Fibroblast of lung (primary cell): ENCODE measurements at places on chromosomes 1 and 21. TPM values are rescaled to one million over a fixed set of nuclear protein-coding genes. Genes with fewer than 3 reads are reported as not detected.

NPL gene
- polyA plus RNA-seq = 1.4 and 2.3 TPM in 2 replicates

DNA sequence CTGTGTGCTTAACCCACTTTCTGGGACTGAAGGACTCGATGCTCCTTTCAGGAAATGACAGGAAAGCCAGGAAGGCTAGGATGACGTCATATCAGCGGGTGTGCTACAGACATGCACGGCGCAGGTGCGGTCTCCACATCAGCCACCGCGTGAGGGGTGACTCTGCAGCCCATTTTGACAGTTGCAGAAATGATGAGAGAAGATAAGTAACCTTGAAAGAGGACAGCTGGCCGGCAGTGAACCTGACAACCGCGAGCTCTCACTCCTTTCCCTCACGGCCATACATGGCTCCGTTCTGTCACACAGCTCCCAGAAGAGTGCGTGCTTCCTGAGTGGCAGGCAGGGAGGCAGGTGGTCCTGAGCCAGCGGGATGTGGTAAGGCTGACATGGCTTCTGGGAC is 1.7 kb upstream of the KRTAP10-5 start:
- no peak for DNase-seq

DNA sequence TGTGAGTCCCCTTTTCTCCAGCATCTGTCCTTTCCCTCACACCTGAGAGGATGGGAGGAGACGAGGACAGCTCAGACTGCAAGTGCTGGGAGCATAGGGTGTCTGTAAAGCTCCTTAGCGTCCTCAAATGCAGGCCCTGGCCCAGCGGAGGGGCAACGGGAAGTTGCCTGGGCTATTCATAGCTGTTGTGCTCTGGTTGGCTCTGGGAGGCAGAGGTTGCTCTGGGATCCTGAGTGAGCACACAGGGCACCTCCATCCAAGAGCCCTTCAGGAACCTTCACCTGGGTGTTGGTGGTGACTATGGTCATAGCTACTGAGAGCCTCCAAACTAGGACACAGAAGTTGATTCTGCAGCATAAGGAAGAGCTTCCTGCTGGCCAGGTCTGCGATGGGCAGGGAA is 2.6 kb downstream of the PADI1 start:
- DNase-seq = no peak

KCNQ4 gene
- 0.02 and 0.03 TPM in 2 replicates for polyA plus RNA-seq

- peak; percentile 41 for DNase-seq
These were observed 520 bp downstream of the ZBTB17 start for GRCh38 chr1:15975358-15975804.

DNA sequence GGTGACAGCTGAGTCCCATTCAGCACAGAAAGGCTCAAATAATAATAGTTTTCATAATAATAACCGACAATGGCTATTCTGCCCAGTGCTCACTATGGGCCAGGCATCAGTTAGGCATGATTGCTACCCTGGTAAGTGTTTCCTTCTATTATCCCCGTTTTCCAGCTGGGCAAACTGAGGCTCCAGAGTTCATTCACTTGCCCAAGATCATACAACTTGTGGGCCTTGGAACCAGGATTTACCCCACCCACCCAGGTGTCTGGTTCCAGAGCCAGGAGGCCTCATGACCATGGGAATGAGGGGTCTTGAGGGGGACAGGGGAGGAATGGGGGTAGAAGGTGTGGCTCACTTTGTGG is 518 bp downstream of the PLOD1 start:
- no peak for DNase-seq

DNA sequence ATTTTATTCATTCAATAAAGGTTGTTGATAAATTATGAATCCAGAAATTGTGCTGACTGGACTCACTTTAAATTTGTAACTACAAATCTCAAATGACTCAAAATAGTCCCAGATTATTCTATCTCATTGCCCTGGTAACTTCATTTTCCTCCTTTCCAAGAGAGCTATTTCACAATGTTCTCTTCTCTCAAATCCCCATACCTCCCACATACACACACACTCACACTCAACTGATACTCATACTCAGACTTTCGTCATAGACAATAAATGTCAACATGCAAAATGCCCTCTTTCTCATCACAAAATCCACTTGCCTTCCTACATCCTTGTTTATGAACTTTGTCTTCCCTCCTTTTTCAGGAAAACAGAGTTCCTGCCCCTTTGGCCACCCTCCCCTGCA is 33.3 kb downstream of the EXTL2 start:
- DNase-seq = peak; percentile 52

GRCh38 chr21:17590430-17590829 is 22.3 kb downstream of the BTG3 start:
- no peak for DNase-seq

- peak; percentile 98 for DNase-seq
These were observed 84.9 kb upstream of the ARHGEF16 start for GRCh38 chr1:3369446-3370076.

DNA sequence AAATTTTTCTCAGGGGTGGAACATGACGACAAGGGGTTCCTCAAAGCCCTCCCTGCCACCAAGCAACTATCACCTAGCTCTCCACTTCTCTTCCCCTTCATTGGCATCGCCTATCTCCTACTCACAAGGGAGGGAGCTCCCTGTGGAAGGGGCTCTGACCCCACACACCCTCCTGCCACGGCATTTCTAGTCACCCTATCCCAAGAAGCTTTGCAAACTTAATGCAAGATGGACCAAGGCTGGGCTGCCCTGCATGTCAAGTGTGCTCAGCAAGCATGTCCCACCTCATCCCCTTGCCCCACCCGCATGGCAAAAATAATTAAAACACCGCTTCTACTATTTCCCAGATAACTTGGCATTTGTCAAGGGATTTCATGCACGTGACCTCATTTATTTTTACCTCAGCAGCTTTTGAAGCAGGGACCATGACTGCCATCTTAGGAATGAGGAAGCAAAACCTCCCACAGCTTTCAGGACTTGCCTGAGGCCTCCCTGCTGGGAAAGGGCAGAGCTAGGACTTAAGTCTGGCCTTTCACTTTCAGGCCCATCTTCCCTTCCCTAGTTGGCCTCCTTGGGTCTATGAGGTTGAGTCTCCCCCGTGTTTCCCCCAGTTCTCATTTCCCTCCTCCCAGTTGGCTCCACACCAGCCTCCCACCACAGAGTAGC is 161.3 kb downstream of the TSEN15 start:
- DNase-seq = peak; percentile 51

C1orf185 gene
- polyA plus RNA-seq = not detected in 2 replicates

DNA sequence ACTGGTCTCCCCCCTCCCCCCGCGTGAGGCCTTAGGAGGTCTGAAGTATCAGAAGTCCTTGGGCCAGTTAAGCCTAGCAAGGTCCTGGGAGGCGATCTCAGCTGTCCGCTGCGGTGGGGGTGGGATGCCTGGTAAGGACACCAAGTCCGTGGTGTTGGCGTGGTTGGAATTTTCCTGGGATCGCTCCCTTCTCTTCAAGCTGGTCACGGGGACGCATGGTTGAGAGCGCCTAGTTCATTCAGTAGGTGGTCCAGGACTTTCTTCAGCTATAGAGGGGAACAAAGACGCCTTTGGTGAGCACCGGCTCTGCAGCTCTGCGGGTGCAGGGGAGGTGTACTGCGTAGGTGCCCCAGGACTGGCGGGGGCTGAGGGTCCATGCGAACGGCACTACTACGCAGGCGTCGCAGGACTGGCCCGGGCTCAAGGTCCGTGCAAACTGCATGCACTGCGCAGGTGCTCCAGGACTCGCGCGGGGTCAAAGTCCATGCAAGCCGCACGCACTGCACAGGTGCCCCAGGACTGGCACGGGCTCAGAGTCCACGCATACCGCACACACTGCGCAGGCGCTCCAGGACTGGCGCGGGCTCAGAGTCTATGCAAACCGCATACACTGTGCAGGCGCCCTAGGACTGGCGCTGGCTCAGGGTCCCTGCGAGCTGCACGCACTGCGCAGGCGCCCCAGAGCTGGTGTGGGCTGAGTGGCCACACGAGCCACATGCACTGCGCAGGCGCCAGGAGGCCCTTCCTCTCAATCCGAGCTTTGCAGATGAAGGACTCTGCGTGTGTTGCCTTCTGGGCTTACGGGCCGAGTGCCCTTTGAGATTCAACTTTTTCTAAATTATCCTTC is 36.6 kb upstream of the HMGN1 start:
- peak; percentile 82 for DNase-seq

DNA sequence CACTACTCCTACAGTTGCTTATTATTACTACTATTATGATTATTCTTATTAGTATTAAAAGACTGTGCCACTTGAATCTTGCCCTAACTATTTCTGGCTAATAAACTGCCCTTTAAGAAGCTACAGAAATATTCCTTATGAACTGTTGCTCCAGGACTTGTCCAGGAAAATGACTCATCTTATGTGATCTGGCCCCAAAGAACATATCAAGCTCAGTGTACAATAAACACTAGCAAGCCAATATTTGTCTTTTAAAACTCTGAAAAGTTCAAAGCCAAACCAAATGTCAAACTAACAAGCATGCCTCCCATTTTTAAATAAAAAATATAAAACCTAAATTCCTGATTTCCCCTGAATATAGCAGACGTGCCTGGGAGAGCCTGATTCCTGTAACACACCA is 88.7 kb upstream of the SIM2 start:
- DNase-seq = peak; percentile 64

GRCh38 chr1:204723131-204723787 is 37.7 kb upstream of the LRRN2 start:
- DNase-seq = peak; percentile 36

- no peak for DNase-seq
These were observed 131.6 kb upstream of the ZC3H12A start for GRCh38 chr1:37342736-37343135.

DNA sequence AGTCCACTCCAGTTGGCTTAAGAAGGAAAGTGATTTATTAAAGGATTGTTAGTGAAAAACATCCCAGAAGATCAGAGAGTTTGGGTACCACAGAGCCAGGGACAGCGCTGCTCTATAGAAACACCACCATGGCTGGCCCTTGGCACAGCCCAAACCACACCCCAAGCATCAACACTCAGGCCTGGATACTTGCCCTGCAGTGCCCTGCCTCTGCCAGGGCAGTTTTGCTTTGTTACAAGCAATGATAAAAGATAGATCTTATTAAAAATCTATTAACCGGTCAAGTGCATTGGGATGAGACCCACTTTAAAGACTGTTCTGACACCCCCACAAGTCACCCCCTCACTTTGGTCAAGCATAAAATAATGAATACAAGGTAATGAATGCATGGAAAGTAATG is 56.6 kb downstream of the KIF21B start:
- DNase-seq = no peak

RBP7 gene
- polyA plus RNA-seq = 0.36 TPM in 1 of 2 replicates, not detected in the other

- no peak for DNase-seq
These were observed 7.8 kb upstream of the ZYG11A start for GRCh38 chr1:52834798-52835197.

DNA sequence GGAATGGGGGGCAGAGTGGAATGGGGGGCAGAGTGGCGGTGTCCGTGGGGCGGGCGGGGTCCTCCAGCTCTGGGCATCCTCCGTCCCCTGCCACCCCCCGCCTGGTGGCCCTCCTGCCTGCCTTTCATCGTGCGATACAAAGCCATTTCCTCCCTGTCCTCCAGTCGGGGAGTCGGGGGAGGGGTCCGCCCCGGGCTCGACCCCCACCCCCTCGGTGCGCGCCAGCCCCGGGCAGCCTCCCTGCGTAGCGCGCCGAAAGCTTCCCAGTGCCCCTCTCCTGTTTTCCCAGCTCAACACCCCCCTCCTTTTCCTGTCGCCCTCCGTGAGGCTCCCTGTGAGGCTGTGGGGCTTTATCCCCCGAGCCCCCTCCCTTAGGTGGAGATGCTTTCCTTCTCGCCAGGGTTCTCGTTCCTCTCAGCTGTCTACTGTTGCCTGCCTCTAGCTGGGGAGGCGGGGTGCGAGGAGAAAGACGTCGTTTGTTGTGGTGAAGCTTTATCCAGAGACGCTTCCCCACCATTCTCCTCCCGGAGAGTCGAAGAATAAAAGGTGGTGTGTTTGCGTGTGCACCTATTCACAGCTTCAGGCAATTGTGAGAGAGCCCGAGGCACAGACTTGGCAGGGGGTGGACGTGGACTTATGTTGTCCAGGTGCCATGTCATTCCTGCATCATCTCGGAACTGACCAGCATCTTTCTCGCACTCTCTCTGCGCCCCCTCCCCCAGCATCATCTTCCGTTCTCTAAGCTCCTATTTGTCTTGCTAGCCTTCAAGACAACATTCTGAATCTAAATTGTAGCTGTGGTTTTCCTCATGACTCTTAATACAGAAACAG is 848 bp downstream of the DNM3 start:
- DNase-seq = peak; percentile 4

DNA sequence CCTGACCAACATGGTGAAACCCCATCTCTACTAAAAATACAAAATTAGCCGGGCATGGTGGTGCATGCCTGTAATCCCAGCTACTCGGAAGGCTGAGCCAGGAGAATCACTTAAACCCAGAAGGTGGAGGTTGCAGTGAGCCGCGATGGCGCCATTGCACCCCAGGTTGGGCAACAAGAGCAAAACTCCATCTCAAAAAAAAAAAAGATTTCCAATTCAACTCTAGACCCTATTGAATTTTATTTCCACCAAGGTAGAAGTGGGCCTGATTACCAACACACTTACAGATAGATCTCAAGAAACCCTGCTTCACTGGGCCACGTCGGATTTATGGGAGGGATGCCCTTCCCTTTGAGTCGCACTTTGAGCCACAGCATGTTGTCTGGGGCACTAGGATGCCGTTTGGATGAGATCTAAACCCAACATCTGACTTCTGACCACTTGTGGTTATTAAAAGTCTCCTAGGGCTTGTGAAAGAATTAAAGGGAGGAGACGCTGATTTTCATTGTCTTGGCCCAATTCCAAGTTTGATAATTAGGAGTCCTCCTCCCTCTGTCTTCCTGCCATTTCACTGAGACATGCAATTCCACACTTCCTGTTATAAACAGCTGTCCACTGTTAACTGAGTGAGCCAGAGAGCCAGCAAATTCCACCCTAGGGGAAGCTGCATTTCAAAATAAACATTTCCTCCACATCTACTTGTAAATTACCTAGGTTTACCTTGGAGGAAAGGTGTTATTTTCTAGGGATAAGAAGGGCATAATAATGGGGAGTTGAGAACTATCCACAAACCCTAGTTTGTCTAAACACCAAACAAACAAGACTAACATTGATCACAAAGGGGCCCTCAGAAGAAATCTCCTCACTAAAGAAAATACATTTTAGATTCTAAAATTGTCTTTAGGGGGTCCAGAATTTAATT is 5.2 kb upstream of the RERE start:
- peak; percentile 82 for DNase-seq

GRCh38 chr1:173205146-173206051 is 1.7 kb downstream of the TNFSF4 start:
- DNase-seq = peak; percentile 91

GRCh38 chr1:204130178-204130577 is 21.7 kb downstream of the ETNK2 start:
- no peak for DNase-seq

DNA sequence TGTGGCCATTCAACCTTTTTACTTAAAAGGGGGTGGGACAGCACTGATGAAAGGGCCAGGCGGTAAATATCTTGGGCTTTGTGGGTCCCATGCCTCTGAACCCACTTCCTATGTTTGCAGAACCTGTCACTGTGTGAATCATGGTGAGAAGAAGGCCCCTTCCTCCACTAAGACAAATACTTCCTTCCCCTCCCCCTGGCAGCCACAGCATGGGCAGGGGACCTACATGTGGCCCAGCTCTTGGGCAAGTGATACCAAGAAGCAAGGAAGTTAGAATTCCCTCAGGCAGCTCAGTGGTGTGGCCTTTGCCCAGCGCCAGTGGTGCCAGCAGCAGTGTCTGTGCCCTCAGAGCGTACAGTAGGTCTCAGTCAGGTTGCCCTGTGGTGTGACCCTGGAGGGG is 168.6 kb downstream of the TRIM33 start:
- peak; percentile 17 for DNase-seq

- DNase-seq = no peak
These were observed 7.3 kb downstream of the SCNN1D start for GRCh38 chr1:1287288-1288110.

LRRC38 gene
- polyA plus RNA-seq = not detected in 2 replicates
